T-helper 1 cell treated with Interleukin-12 subunit alpha and Interleukin-12 subunit beta and Interleukin-4 antibody, amounts not matched to agents 30 ng/mL and 1 ng/mL, for 36 hours (primary cell): ENCODE measurements at places on chromosomes 1 and 21. TPM values are rescaled to one million over a fixed set of nuclear protein-coding genes. Genes with fewer than 3 reads are reported as not detected.

The PLA2G4A gene
- 0.15 TPM in 1 of 2 replicates, not detected in the other for total RNA-seq

The MROH9 gene
- total RNA-seq = not detected in 2 replicates

The TRIM62 gene
- 9.2 and 10.4 TPM in 2 replicates for total RNA-seq

The MTFR1L gene
- 32.5 and 34.2 TPM in 2 replicates for total RNA-seq

The MTMR11 gene
- 12.9 and 13.0 TPM in 2 replicates for total RNA-seq

The TMEM82 gene
- not detected in 2 replicates for total RNA-seq

The CNTN2 gene
- not detected in 2 replicates for total RNA-seq

The PDPN gene
- total RNA-seq = not detected in 2 replicates

The VWA1 gene
- 1.6 and 2.0 TPM in 2 replicates for total RNA-seq

The C1orf35 gene
- total RNA-seq = 17.4 and 19.0 TPM in 2 replicates

The LPGAT1 gene
- total RNA-seq = 55.7 and 60.3 TPM in 2 replicates

The S100A8 gene
- not detected in 2 replicates for total RNA-seq

The SELL gene
- 330 and 338 TPM in 2 replicates for total RNA-seq

The TAL1 gene
- not detected in 2 replicates for total RNA-seq

The NECTIN4 gene
- total RNA-seq = not detected in 2 replicates

The ABCG1 gene
- 20.7 and 21.5 TPM in 2 replicates for total RNA-seq

The KIF2C gene
- total RNA-seq = 70.5 and 74.9 TPM in 2 replicates

The REN gene
- total RNA-seq = not detected in 2 replicates

The GSTM5 gene
- total RNA-seq = not detected in 2 replicates

The KRTAP21-2 gene
- not detected in 2 replicates for total RNA-seq

The ASB17 gene
- not detected in 2 replicates for total RNA-seq

The TMEM9 gene
- total RNA-seq = 12.5 and 16.1 TPM in 2 replicates

The LMX1A gene
- total RNA-seq = not detected in 2 replicates

The MEX3A gene
- 0.07 TPM in 1 of 2 replicates, not detected in the other for total RNA-seq

The LCE1F gene
- total RNA-seq = not detected in 2 replicates

The SELENBP1 gene
- not detected in 2 replicates for total RNA-seq

The PTPN22 gene
- 73.5 and 80.7 TPM in 2 replicates for total RNA-seq

The PRKACB gene
- total RNA-seq = 54.5 and 61.6 TPM in 2 replicates

The NUP210L gene
- total RNA-seq = 0.12 and 0.15 TPM in 2 replicates
